ENCODE measurements at places on chromosomes 3 and 15.

- DNase-seq: no peak
Observed at GRCh38 chr3:4645468-4645867, 152.3 kb downstream of the ITPR1 start.

GRCh38 chr15:33059184-33059583, 135.3 kb downstream of the FMN1 start:
- DNase-seq: no peak

GRCh38 chr3:142902356-142902755, 13.5 kb upstream of the PCOLCE2 start:
- no peak for DNase-seq

DNA sequence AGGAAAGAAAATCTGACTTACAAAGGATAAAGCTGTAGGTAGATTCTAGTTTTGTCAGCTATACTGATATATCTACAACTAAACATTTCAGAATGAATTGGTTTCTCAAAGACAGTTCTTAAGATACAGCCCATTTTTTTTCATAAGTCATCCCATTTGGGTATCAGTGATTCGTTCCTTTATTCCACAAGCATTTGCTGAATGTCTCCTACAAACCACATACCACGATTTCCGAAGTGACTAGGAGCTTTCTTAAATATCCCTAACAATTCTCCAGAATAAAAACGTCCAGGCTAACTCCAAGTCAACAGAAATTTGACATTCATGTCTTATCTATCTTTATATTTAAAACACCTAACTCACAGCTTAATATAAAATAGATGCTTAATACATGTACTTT, 59.8 kb downstream of the TP53BP1 start:
- no peak for DNase-seq

DNA sequence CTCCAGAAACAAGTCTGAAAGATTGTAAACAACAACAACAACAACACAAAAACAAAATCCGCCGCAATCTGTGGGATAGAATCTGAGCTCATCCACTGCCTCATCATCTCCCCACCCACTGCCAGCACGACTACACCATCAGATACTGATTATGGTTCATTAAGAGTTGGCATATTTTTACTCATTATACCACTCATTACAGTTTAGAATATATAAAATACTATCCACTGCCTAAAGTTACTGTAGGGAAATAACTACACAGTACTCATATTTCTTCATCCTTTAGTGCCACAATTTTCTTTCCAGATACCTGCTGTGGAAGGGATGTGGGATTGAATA, 152.5 kb upstream of the PEX5L start:
- DNase-seq: no peak

DNA sequence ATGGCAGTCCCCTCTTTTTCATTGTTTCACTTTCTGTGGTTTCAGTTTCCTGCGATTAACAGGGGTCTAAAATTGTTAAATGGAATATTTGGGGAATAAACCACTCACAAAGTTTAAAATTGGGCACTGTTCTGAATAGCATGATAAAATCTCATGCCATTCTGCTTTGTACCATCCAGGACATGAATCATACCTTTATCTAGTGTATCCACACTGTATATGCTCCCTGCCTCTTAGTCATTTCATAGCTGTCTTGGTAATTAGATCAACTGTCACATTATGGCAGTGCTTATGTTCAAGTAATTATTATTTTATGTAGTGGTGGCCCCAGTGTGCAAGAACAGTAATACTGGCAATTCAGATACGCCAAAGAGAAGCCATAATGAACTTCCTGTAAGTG, 734.5 kb downstream of the ZPLD1 start:
- DNase-seq: no peak

DNA sequence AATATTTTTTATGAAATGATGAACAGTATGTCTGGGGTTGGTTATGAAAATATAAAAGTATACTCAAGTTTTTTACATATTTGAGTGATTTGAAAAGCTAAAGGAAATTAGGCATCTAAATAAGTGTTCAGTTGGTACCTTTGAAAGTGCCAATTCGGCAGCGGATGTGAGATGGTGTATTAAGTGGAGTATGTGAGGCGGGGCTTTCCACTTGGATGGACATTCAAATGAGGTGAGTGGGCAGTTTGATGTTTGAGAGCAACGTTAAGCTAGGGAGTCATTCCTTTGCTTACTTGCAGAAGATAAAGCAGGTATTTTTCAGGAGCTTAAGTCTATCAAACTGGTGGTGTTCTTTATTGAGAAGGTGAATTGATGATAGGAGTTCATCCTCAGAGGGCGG, 189.0 kb upstream of the GOLIM4 start:
- no peak for DNase-seq
